ENCODE measurements at places on chromosomes 2 and 18.

DNA sequence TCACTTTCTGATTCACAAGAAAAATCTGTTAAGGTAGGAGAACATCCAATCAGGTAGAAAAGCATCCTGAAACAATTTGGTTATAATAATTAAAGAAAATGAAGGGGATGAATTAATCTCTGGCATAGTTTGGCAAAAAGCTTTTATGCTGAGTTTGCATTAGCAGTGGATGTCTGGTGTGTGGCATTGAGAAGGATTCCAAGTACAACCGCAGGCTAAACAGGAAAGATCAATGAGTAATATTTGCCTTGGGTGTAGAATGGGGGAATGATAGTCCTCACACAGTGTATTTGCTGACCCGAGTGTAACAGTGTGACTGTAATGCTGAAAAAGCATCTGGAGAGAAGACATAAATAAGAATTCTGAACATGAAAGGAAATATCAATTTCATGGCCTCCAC is 68.3 kb upstream of the SESTD1 start:
- no peak for DNase-seq

DNA sequence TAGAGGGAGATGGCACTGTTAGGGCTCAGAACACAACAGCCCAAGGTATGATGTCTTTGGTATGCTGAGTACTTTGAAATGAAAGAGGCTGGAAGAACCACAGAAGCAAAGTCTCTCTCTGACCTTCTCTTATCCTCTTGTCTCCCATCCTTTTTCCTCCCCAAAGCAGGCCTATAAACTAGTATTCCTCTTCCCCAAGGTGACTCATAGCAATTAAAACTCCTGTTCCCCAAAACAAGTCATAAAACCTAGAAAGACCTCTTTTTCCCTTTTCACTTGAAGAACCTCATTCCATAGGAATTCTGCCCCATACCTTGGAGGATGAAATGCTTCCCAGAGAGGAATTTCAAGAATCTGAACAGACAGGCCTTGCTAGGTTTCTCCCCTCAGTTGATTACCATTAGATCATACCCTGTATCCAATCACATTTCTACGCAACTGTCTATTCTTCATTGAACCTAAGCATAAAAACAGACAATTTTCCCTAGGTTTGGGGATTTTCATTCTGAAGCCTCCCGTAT is 25.7 kb downstream of the MDH1 start:
- no peak for DNase-seq

- no peak for DNase-seq
Measured at GRCh38 chr2:96618596-96619283, 19.4 kb downstream of the KANSL3 start.

DNA sequence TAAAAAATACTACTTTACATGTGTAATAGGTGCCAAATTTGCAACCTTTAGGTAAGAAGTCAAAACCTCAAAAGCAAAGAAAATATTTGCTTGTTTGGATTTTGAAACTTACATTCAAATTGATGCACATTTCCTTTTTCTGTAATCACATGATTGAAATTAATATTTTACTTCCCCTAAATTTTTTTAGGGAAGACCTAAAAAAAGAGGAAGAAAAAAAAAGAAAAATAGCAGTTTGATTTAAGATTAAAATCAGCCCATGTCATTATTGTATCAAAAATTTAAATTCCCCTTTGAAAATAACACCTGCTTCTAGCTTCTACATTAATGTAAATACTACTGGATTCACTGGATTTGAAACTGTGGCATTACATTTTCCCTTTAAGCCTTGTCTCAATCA is 68.2 kb upstream of the STON1 start:
- no peak for DNase-seq

DNA sequence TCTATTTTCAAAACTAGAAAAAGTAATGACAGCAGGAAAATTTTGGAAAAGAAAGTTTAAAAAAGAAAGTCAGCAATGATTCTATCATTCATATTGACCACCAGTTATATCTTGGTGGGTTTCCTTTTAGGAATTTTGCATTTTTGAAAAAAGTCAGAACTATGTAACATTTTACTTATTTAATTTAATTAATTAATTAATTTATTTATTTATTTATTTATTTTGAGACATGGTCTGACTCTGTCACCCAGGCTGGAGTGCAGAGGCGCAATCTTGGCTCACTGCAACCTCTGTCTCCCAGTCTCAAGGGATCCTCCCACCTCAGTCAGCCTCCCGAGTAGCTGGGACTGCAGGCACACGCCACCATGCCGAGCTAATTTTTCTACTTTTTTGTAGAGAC is 149.9 kb upstream of the ACAA2 start:
- DNase-seq: no peak

DNA sequence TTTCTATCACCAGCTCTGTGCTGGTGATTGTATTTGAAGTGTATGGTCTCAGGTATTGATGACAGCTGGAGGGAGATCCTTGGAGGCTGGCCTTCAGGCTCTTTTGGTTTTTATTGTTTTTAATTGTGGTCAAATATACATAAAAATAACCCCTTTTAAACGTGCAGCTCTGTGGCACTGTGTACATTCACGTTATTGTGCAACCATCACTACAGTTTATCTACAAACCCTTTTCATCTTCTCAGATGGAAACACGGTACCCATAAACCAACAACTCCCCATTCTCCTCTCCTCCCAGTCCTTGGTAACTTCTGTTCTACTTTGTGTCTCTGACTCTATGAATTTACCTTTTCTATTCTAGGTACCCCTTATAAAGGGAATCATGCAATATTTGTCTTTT is 79.3 kb upstream of the ATP8B1 start:
- DNase-seq: no peak
